ENCODE measurements at places on chromosomes 6 and 20. TPM values are rescaled to one million over a fixed set of nuclear protein-coding genes. Genes with fewer than 3 reads are reported as not detected.

GRCh38 chr6:111353912-111354462, 129.0 kb downstream of the REV3L start:
- no peak for DNase-seq

- no peak for DNase-seq
Observed at GRCh38 chr20:48765359-48765758, 62.4 kb downstream of the PREX1 start.

DNA sequence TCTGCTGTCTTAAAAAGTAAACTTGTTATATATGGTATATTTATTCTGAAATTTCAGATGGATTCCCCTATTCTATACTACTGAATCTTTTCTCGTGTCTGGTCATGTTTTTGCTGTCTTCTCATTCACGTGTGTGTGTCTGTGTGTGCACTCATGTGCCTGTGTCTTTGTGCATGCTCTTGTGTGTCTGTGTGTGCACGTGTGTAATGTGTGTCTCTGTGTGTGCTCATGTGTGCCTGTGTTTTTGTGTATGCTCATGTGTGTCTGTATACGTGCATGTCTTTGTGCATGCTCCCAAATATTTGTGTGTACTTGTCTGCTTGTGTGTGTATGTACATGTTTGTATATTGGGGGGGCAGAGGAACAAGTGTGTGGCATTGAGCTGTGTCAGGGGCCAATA, 34.0 kb downstream of the PRR18 start:
- DNase-seq: no peak

GRCh38 chr6:3195695-3196497, 31.6 kb downstream of the TUBB2B start:
- peak; percentile 49 for DNase-seq

GRCh38 chr6:100404051-100404450, 60.7 kb downstream of the SIM1 start:
- no peak for DNase-seq

DNA sequence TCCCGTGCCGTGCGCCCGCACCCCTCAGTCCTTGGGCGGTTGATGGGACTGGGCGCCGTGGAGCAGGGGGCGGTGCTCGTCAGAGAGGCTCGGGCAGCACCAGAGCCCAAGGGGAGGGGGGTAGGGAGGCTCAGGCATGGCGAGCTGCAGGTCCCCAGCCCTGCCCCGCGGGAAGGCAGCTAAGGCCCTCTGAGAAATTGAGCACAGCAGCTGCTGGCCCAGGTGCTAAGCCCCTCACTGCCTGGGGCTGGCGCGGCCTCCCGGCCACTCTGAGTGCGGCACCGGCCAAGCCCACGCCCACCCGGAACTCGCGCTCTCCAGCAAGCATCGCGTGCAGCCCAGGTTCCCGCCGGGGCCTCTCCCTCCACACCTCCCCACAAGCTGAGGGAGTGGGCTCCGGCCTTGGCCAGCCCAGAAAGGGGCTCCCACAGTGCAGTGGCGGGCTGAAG, 16.4 kb downstream of the SOX4 start:
- DNase-seq: no peak

GRCh38 chr6:83354747-83355146, 76.1 kb downstream of the ME1 start:
- DNase-seq: no peak

GRCh38 chr6:145749632-145750031, 14.3 kb upstream of the EPM2A start:
- no peak for DNase-seq

DNA sequence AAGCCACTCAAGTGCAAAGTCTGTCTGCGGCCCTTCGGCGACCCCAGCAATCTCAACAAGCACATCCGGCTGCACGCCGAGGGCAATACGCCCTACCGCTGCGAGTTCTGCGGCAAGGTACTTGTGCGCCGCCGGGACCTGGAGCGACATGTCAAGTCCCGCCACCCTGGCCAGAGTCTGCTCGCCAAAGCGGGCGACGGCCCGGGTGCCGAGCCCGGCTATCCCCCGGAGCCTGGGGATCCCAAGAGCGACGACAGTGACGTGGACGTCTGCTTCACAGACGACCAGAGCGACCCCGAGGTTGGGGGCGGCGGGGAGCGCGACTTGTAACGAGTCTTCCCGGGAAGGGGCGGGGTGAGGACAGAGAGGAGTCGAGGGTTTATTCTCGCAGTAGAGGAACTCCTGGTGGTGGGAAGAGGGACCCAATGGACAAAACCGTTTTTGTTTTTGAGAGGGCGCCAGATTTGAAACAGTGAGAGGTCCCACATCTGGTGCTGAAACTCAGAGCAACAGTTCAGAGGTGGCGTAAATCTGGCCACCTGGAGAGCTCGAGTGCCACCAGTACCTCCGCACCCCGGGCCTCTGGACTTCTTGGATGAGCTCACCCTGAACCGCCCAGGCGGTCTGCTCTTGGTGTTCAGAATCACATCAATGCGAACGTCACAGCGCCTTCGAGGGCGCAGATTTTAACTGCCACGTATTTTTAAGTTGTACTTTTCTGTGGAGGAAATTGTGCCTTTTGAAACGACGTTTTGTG, 8.0 kb downstream of the PRDM13 start:
- DNase-seq: peak; percentile 46

- no peak for DNase-seq
Observed at GRCh38 chr20:2101057-2101864, at the start of gene STK35. STK35 (plus strand) TSS chr20:2101827; CDS start chr20:2101882, 55 bp downstream.

- DNase-seq: no peak
Observed at GRCh38 chr6:109790131-109790530, 99.0 kb downstream of the FIG4 start.

DNA sequence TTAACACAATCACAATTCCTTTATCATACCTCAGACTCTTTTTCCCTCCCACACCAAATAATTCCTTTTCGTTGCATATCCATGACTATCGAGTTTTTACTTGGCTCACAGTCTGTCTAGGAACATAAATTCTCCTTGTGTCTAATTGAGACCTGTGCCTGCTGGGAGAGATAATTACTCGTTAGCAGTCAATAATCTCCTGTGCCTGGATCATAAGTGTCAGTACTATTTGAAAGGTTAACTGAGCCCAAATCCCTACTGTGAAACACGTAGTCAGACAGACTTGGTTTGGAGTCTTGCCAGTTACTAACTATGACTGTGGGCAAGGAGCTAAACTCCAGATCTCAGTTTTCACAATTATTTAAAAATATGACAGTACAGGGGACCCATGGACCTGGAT, 5.7 kb upstream of the CTNNBL1 start:
- no peak for DNase-seq

Gene MAPK14
- total RNA-seq: 72.0 TPM

Gene FAM209B
- not detected for total RNA-seq
